ENCODE measurements at places on chromosomes 12 and 14. TPM values are rescaled to one million over a fixed set of nuclear protein-coding genes. Genes with fewer than 3 reads are reported as not detected.

DNA sequence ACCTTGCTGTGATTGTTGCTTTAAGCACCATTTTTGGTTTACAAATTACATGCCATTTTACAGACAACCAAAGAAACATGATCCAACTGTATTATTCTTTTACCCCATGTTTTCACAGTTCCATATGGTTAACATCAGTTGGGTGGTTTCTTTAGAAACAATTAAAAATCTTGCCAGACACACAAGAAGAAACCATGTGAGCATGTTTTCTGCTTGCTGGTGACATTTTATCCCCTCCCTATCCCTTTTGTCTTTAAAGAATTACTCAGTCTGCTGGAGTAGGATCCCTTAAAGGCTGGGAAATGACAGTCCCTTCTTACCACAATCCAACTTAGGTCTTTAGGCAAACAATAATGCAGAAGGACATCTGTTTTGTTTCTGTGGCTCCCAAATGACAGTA, 121.8 kb upstream of the PLXNC1 start:
- H3K27me3 ChIP-seq, result peaks cover 2% of the 10 kb centered on the region
- H3K4me1 ChIP-seq, result no peaks in the 10 kb centered on the region
- no peak overlapping the region for H3K27ac ChIP-seq
- H3K4me3 ChIP-seq, result no peak overlapping the region
- H3K36me3 ChIP-seq, result peaks cover 15% of the 10 kb centered on the region

GRCh38 chr12:48028541-48029431, 24.5 kb upstream of the COL2A1 start:
- peaks cover 98% of the 10 kb centered on the region for H3K4me1 ChIP-seq
- no peaks in the 10 kb centered on the region for H3K27me3 ChIP-seq
- H3K36me3 ChIP-seq, result no peaks in the 10 kb centered on the region
- H3K27ac ChIP-seq, result peak overlapping the region; percentile 89
- no peak for DNase-seq

DNA sequence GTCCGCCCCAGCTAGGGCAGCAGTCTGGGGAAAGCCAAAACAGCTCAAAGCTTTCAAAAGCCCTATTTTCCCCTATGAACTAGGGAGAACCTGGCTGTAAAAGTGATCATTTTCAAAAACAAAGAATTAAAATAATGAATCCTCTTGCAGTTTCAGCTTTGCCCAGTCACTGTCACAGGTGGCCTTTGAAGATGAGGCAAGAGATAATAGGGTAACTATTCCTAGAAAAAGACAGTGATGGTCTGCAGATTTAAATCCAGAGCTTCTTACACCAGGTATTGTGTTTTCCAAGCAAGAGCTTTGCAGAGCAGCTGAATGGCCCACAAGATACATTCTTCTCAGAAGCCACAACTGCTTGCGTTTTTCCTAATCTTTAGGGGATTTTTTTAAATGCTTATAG, 80.2 kb upstream of the NUDT4 start:
- no peak overlapping the region for H3K4me3 ChIP-seq
- DNase-seq, result no peak
- no peaks in the 10 kb centered on the region for H3K36me3 ChIP-seq
- H3K27me3 ChIP-seq, result no peaks in the 10 kb centered on the region
- H3K4me1 ChIP-seq, result peaks cover 11% of the 10 kb centered on the region

- peaks cover 40% of the 10 kb centered on the region for H3K4me1 ChIP-seq
- no peak for DNase-seq
- no peak overlapping the region for H3K27ac ChIP-seq
- no peaks in the 10 kb centered on the region for H3K36me3 ChIP-seq
- no peaks in the 10 kb centered on the region for H3K27me3 ChIP-seq
Observed at GRCh38 chr12:91880528-91880927, 265.1 kb downstream of the BTG1 start.

- no peak for DNase-seq
- peaks cover 41% of the 10 kb centered on the region for H3K27me3 ChIP-seq
- H3K4me1 ChIP-seq, result no peaks in the 10 kb centered on the region
Observed at GRCh38 chr14:23650506-23650905, 14.3 kb downstream of the DHRS2 start.

DNA sequence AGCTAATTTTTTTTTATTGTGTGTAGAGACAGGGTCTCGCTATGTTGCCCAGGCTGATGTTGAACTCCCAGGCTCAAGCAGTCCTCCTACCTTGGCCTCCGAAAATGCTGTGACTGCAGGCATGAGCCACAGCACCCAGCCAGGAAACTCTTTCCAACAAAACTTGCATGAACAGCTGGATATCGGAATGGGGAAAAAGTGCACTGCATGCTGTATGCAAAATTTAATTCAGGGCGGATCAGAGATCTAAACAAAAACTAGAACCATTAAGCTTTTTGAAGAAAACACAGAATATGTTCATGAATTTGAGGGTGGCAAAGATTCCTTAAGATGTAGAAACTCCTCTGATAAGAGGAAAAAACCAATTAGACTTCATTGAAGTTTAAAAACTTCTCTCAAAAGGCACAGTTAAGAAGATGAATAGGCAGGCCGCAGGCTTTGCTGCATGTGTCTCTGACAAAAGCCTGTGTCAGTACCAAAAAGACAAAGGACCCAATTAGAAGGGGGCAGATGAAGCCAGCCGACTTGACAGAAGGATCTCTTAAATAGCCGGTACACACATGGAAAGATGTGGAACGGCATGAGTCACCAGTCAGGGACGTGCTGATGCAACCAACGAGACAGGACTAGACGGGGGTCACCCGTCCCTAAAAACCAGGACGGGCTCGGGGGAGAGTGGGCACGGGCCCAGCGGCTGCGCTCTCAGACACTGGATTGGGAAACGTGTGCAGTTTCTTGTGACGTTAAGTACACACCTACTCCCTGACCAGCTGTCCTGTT, 34.8 kb upstream of the MMP17 start:
- DNase-seq, result no peak
- H3K27me3 ChIP-seq, result no peaks in the 10 kb centered on the region
- H3K4me3 ChIP-seq, result no peak overlapping the region
- peaks cover 15% of the 10 kb centered on the region for H3K4me1 ChIP-seq
- peak overlapping the region; percentile 78 for H3K27ac ChIP-seq

DNA sequence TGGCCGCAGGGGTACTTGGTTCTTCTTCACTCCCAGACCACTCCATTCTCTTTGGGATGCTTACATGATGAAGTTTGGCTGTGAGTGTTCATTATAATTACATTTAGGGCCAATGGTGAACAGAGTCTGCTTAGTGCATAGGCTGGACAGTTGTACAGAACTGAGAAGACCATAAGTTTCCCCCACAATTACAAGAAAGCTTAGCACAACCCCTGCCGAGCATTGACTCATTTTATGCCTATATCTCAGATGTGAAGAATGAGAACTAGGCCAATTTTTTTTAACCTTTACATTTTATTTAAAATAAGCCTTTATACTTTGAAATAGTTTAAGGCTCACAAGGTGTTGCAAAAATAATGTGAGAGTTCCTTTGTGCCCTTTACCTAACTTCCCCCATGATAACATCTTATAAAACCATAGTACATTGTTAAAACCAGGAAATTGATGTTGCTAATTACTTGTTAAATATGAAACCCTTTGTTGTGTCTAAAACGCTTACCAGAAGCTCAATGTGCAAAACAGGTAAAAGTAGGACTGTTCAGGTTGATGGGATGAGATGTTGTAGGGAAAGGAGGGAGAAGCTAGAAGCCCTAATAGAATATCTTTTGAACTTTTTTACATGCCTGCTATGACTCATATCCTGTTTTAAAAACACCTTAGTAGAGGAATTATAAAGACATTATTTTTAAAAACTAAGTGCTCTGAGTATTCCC, 47.2 kb downstream of the ALDH1L2 start:
- no peak overlapping the region for H3K4me3 ChIP-seq
- H3K27ac ChIP-seq, result no peak overlapping the region
- H3K27me3 ChIP-seq, result no peaks in the 10 kb centered on the region
- no peak for DNase-seq

- H3K4me3 ChIP-seq, result peak overlapping the region; percentile 61
- H3K27ac ChIP-seq, result no peak overlapping the region
- peaks cover 16% of the 10 kb centered on the region for H3K4me1 ChIP-seq
- peaks cover 98% of the 10 kb centered on the region for H3K27me3 ChIP-seq
- no peak for DNase-seq
Observed at GRCh38 chr12:113468365-113469223, 3.1 kb downstream of the LHX5 start.

DNA sequence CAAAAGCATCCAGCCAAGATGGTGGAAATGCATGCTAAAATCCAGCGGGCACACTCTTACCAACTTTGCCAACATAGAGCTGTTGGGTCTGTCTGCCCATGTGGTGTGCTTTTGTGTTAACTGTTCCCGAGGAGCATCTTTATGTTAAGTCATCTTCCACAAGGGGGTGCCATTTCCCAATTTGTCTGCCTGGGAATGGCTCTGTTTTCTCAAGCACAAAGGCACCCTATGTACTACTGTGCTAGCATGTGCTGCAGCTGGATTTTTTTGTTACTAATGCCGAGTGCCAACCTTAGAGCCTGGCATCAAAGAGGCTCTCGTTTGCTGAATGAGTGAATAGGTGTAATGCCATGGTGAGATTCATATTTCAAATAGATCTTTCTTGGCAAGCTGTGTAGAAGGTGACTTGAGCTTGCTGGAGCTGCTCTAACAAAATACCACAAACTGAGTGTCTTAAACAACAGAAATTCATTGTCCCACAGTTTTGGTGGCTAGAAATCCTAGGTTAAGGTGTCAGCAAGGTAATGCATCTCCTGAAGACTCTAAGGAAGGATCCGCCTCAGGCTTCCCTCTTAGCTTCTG, 74.3 kb downstream of the TRHDE start:
- H3K36me3 ChIP-seq, result no peaks in the 10 kb centered on the region
- no peaks in the 10 kb centered on the region for H3K27me3 ChIP-seq
- H3K4me1 ChIP-seq, result peaks cover 6% of the 10 kb centered on the region

DNA sequence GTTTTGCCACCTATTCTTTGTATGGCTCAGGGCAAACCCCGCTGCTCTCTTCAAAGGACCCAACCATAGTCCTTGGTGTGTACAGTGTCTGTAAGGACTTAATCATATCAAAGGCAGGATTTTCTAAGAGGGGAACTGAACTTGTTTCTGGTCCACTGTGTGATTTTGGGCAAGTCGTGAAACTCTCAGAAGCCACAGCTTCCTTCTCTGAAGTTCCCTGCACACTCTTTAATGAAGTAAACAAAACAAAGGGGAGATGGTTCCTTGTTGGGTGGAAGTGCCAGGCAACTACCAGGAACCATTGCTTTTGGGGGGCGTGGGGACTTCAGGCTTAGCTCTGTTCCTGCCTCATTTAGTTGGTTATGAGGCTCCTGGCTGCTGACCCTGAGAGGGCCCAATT, 152.4 kb downstream of the VRK1 start:
- peaks cover 11% of the 10 kb centered on the region for H3K27me3 ChIP-seq
- H3K27ac ChIP-seq, result no peak overlapping the region
- peaks cover 8% of the 10 kb centered on the region for H3K36me3 ChIP-seq
- no peak overlapping the region for H3K4me3 ChIP-seq
- H3K4me1 ChIP-seq, result peaks cover 15% of the 10 kb centered on the region

DNA sequence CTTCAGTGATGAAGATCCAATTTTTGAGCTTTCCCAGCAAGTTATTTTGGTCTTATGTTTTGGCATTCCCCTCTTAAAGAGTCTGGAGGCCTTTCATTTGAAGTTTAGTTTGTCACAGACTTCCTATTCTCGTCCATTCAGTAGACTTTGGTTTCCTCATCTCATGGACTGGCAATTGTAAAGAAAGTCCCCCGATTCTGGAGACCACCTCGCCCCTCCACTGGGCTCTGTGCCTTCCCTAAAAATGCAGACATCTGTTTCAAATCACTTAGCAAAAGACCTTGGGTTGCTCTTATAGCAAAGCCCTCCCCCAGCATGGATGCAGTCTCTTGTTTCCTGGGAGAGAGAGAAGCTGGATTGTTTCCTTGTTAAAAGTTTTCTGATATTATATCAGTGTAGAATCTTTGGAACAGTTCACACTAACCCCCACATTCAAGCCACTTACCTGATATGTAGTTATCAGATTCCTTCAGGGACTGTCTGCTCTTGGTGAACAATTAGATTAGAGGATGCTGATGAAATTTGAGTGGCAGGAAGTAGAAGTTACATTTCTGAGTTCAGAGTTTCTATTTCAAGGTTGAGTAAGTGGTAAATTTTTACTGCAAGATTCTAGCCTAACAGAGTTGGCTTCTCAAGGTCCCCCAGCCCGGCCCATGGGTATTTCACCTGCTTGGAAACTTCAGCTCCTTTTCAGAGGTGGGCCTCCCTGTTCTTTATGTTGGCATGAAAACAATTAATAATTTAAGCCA, 56.3 kb downstream of the PLXNC1 start:
- no peaks in the 10 kb centered on the region for H3K27me3 ChIP-seq
- no peak overlapping the region for H3K27ac ChIP-seq
- H3K4me1 ChIP-seq, result peaks cover 12% of the 10 kb centered on the region
- H3K4me3 ChIP-seq, result no peak overlapping the region
- no peaks in the 10 kb centered on the region for H3K36me3 ChIP-seq

- DNase-seq, result no peak
- H3K27me3 ChIP-seq, result no peaks in the 10 kb centered on the region
- no peaks in the 10 kb centered on the region for H3K4me1 ChIP-seq
- H3K4me3 ChIP-seq, result no peak overlapping the region
- H3K27ac ChIP-seq, result no peak overlapping the region
- H3K36me3 ChIP-seq, result no peaks in the 10 kb centered on the region
Observed at GRCh38 chr12:5780536-5780935, 164.5 kb downstream of the ANO2 start.

- no peaks in the 10 kb centered on the region for H3K27me3 ChIP-seq
- peaks cover 4% of the 10 kb centered on the region for H3K36me3 ChIP-seq
- DNase-seq, result no peak
- H3K27ac ChIP-seq, result no peak overlapping the region
Observed at GRCh38 chr12:3087758-3088650, 10.8 kb downstream of the TSPAN9 start.

- no peak overlapping the region for H3K27ac ChIP-seq
- no peaks in the 10 kb centered on the region for H3K27me3 ChIP-seq
- peaks cover 8% of the 10 kb centered on the region for H3K4me1 ChIP-seq
- DNase-seq, result no peak
- H3K36me3 ChIP-seq, result peaks cover under 1% of the 10 kb centered on the region
Observed at GRCh38 chr14:97164021-97164420, 366.8 kb downstream of the VRK1 start.

- peaks cover 20% of the 10 kb centered on the region for H3K4me1 ChIP-seq
- no peaks in the 10 kb centered on the region for H3K36me3 ChIP-seq
- H3K4me3 ChIP-seq, result no peak overlapping the region
- no peak overlapping the region for H3K27ac ChIP-seq
Observed at GRCh38 chr12:51905471-51906429, 1.6 kb upstream of the ACVRL1 start.

The SCN8A gene
- 13.5 TPM for total RNA-seq

The GPR68 gene
- total RNA-seq, result 0.14 TPM

The HOXC9 gene
- total RNA-seq, result 6.3 TPM

The KCNA5 gene
- total RNA-seq, result not detected

The ZNF839 gene
- total RNA-seq, result 16.1 TPM

The FGF23 gene
- total RNA-seq, result 0.25 TPM

The NEK9 gene
- total RNA-seq, result 113 TPM

The OTOGL gene
- total RNA-seq, result 0.12 TPM

The NPFF gene
- not detected for total RNA-seq

The SERPINA12 gene
- total RNA-seq, result not detected

The SDS gene
- total RNA-seq, result not detected

The PTPRR gene
- total RNA-seq, result 0.61 TPM

The GLT1D1 gene
- total RNA-seq, result 8.6 TPM

The FUT8 gene
- 63.0 TPM for total RNA-seq

The SERPINA9 gene
- total RNA-seq, result not detected
